ENCODE measurements at places on chromosomes 16 and 17.

DNA sequence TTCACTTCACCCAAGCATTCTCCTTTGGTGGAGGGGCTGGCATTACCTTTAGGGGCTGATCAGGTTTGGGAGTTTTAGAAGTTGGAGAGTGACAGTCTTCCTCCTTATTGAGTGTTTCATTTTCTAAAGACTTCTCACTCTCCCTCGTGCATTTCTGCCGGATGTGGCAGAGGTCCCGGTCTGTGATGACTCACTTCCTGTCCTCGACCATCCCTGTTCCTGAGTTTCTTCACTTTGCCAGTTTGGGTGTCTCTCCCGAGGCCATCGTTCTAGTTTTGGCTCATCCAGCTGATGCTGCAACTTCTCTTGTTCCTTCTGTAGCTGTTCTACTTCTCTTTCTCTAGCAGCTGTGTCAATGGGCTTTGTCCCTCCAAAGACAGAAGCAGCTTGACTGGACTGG is 104.3 kb downstream of the PHKB start:
- DNase-seq = peak; percentile 14

DNA sequence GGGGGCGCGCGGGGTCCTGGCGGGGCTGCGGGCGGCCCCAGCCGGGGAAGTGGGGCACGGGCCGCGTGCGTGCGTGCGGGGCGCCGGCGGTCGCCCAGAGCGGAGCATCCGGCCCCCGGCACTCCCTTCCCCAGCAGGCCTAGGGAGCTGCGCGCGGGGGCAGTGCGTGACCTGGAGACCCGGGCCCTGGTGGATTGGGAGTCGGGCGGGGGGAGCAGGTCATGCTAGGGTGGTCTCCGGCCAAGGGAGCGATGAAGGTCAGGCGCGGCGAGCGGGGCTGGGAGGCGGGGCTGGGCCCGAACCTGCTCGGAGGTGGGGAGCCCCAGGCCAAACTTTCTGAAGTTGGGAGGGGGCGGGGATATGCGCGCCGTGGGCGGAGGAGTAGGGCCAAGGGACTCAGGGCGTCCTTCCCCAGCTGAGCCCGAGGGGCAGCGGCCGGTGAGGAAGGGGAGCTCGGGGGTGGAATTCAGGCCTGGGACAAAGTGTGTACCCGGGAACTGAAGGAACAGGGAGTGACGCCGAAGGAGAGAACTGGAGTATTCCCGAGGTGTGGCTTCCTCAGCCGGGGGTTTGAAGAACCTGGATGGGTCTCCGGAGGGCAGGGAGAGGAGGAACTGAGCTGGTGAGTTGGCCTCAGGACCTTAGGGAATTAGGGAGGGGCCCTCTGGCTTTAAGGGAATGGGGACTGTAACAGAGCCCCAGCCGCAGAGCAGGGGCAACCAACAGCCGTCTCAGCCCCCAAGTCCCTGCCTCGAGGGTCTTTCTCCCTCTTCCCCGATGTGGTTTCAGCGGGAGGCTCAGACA is 589 bp downstream of the XYLT2 start:
- DNase-seq = peak; percentile 58

DNA sequence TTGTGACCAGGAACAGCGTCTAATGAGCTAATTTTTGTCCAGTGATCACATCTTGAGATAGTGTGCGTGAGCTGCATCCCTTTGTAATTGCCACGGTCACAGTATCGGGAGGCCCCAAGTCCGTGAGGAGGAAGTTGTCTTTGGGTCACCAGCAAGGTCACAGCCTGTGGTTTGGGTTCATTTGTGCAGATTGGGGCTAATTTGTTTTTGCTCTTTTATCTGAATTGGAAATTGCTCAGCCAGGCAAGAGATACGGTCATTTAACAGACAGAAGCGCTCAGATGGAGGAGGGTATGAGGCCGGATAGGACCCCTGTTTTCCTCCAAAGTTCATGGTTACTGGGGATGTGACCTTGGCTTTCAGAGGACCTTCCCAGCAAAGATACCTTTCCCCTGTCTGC is 174.1 kb downstream of the SNX29 start:
- DNase-seq = no peak

DNA sequence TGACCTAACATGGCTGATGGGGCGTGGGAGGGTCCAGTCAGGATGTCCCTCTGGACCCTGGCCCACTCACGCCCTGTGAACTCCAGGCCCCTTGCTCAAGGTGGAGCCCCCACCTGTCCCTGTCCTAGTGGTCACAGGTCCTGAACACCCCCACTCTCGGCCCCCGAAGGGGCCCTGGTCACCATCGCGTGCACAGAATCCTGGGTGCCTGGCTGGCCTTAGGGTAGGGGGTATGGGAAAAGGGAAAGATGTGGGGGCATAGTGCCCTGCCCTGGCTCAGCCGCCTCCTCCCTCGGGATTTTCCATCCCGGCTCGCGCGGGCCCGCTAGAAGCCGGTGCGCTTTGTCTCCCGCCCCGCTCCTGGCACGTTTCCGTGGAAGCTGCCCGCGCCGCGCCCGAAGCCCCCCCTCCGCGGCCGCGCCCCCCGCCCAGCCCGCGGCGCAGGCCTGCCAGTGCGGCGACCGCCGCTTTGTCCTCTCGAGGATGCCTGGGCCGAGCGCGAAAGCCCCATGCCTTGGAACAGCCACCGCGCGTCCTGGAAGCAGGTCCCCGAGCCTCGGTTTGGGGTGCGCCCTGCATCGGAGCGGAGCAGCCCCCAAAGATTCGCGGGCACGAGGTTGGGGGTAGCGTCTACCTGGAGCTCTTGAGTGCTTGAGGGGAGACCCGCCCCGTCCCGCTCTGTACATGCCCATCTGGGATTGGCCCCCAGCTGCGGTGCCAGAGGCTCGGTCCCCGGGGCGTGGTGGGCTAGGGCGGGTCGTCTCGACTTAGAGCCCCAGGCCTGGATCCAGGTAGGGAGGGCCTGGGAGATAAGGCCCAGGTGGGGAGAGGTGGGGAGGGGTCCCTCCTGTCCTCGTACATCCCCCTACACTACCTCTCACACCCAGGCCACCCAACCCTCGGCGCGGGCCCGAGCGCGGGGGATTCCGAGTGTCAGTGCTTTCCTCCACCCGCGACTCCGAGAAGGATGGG is 1.3 kb downstream of the SMPD3 start:
- DNase-seq = no peak

DNA sequence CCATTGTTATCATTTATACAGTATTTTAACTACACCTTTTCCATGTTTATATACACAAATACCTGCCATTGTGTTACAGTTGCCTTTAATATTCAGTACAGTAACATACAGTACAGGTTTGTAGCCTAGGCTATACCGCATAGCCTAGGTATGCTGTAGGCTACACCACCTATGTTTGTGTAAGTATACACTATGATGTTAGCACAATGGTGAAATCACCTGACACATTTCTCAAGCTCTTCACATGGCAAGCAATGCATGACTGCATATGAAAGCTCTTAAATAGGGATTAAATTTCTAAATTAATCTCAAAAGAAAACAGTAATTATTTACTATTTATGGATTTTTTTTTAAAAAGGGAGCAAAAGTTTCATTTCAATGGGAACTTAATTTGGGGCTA is 12.0 kb downstream of the LRRC37B start:
- no peak for DNase-seq

- DNase-seq = no peak
Observed at GRCh38 chr17:74460241-74460640, 6.2 kb upstream of the CD300A start.

- no peak for DNase-seq
Observed at GRCh38 chr16:88684569-88685155, 1.6 kb downstream of the SNAI3 start.

DNA sequence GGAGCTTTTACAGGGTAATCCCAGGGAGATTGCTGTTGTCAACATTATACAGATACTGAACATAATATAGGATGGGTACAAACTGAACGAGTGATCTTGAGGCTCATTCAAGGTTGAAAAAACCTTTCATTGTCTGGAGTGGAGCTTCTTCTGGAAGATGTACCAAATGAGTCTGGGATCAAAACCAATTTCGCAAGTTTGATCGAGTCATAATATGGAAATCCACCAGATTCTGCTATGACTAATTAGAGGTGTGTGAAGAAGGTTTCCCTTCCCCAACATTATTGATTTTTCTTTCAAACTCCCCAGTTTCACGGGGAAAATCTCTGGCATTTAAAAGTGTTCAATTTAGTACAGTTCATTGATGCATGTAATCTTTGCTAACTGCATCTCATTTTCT is 324.1 kb downstream of the ZFHX3 start:
- DNase-seq = no peak

DNA sequence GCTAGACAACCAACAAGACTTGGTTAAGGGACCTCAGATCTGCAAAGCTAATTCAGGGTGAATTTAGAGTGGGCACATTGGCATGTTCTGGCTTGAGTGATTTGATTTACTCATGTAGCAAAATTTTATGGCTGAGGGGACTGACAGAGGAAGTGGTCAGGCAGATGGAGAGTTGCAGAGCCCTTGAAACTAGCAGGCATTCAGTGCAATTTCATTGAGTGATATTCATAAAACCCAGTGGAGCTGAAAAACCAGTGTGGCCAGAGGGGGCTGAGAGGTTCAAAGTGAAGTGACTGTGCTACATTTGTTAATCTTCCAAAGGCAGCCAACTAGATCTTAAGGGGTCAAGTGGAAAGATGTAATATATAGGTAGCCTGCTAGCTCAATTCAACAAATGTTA is 2.2 kb upstream of the TMEM94 start:
- DNase-seq = no peak

DNA sequence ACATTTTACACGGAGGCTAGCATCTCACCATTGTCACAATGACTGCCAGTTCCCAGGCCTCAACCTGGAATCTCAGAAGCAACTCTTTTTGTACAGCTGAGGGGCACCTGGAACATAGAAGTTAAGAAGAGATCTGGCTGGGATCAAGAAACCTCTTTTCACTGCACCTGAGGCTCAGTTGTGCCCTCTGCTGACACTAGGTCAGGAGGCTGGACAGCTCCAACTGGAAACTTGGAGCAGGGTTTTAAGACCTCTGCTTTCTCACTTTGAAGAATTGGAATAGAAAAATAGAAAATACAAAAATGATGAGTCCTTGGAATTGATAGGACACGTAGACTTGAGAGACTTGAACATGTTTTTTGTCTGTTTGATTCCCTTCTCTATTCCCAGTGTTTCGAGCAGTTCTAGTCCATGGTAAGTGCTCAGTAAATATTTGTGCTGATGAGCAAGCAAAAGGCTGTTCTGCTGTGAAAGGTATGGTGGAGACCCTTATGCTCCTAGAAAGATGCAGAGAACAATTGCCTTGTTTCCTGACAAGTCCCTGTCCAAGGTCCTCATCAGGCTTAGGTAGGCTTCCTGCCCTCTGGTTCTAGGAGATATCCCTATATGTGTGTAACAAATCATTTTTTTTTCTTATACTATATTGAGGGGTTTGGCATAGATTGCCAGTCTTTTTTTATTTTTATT is 13.6 kb upstream of the PPM1D start:
- no peak for DNase-seq

- DNase-seq = no peak
Observed at GRCh38 chr16:68347605-68348004, 36.8 kb downstream of the PRMT7 start.

DNA sequence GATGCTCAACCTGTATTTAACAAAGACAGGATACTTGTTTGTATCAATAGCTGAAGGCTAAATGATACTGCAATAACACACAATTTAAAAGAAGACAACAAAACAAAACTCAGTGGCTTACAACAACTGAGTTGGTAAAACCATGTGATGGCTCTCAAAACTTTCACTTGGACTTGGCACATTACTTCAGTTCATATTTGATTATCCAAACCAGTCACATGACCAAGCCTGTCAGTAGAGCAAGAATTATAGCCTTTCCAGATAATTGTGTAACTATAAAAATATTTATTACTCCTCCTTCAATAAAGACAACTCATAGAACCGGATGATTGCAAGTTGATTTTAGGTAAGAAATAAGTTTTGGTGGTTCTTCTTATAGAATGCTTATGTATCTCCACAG is 56.8 kb downstream of the NQO1 start:
- DNase-seq = no peak

DNA sequence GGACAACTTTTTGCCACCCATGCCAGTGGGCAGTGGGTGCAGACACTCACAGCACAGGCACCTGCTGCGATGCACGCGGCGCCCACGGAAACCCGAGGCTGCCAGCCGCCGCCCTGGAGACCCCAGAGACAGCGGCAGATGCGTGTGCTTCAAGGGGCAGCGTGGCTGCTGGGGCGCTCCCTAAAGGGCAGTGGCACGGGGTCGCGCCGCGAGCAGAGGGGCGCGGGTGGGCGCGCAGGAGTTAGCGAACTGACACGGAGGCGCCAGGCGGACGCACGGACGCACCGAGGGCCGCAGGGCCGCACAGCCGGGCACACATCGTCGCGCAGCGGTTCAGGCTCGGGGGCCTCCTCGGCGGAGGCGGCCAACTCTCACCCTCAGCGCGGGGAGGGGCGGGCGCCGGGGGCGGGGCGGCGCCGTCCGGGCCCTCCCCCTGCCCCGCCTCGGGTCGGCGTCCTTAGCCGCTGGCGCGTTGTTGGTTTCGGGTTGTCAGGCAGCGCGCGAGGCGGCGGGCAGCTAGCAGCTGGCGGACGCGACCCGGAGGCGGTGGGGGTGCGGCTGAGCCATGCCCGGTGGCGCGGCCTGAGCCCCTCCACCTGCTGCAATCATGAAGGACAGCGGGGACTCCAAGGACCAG is at the start of gene KIF19:
KIF19 (plus strand) TSS at position 484 of the 637 bp plus-strand sequence; CDS start at position 608, 124 bp downstream.
- DNase-seq = peak; percentile 43

- no peak for DNase-seq
Observed at GRCh38 chr17:50128441-50129352, 1.3 kb downstream of the SAMD14 start.

GRCh38 chr17:21772321-21772720 is 80.0 kb downstream of the KCNJ18 start:
- no peak for DNase-seq

DNA sequence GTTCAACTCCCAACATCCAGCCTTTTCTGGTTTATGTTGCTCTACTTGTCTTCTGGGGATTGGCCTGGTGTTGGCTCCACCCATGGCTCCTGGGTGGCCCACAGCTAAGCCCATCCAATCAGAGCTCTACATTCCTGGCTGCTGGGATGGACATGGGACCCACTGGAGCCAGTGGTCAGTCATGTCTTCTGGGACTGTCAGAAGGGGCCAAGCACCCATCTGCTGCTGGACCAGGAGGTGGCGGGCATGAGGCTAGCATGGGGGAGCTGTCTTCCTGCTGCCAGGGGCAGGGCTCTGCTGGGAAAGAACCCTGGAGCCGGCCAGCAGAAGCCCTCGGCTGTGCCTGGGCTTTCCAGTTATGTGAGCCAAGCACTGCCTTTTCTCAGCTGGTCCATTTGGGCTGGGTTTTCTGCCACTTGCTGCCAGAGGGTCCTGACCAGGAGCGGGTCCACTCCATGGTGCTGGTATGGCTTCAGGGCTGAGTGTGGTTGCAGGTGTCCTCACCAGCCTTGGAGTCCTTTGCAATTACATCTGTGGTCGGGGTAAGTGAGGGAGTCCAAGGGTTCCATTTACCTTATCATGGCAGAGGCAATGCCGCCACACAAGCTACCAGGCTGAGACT is 17.4 kb upstream of the ZNF469 start:
- no peak for DNase-seq

DNA sequence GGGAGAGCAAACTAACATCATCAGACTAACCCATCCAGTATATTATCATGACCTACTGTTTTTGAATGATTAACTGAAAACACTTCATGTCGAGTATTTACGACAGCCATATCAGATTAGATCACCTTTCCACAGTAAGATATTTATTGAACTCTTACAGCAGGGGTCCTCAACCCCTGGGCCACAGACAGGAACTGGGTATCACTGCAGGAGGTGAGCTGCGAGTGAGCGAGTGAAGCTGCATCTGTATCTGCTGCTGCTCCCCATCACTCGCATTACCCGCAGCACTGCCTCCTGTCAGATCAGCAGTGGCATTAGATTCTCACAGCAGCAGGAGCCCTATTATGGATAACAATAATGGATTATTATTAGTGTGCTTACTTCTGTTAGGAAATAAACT is 59.5 kb downstream of the NETO2 start:
- DNase-seq = no peak
